ENCODE measurements at places on chromosomes 5 and 9.

DNA sequence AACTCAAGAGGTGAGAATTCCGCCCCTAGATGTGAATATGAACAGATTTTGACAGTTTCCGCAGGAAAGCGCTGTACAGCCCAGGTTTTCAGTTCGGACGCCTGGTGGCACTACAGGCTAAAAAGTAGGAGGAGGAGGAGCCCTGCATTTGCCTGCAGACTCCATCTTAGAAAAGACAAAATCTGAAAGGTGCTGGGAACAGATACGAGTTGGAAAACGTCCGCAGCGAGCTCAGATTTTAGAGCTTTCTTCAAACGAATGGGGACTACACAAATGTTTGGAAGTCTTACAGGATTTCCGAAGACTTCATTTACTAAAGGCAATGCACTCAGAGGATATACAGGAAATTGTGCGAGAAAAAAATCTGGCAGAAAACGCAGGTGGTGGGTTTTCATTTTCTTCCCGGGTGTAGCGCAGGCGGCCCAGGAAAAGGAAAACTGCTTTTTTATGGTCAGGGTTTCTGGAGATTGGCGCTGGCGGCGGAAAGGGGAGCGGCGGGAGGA, 9.9 kb upstream of the PCDHB2 start:
- DNase-seq: peak; percentile 2

DNA sequence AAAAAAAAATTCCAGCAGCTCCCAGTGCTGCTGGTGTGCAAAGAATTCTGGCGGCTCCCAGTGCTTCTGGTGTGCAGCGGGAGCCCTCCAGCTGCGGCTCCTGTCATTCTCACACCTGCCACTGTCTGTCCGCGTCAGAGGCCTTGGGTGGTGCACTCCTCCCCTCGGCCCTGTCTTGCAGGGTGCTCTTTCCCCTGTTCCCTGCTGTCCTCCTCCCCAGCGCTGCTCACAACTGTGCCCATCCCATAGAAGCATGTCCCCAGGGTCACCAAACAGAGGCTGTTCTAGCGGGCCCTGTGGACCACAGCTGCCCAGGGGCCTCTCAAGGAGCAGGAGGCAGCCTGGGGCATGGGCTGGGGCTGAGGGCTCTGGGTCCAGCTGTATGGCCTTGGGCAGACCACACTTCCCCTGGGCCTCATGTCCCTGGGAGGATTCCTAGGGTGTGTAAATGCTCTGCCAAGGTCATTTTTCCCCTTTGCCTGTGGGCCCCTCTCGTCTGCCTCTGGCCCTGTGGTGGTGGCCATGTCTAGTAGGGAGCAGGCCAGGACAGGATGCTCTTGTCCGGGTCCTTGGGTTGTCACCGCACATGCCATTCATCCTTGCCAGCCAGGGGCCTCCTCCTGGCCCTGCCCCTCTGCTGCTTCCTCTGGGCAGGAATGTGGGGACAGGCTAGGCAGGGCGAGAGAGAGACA, 68.2 kb downstream of the PHF2 start:
- no peak for DNase-seq

- DNase-seq: no peak
Observed at GRCh38 chr5:126527892-126528291, 67.1 kb downstream of the ALDH7A1 start.

DNA sequence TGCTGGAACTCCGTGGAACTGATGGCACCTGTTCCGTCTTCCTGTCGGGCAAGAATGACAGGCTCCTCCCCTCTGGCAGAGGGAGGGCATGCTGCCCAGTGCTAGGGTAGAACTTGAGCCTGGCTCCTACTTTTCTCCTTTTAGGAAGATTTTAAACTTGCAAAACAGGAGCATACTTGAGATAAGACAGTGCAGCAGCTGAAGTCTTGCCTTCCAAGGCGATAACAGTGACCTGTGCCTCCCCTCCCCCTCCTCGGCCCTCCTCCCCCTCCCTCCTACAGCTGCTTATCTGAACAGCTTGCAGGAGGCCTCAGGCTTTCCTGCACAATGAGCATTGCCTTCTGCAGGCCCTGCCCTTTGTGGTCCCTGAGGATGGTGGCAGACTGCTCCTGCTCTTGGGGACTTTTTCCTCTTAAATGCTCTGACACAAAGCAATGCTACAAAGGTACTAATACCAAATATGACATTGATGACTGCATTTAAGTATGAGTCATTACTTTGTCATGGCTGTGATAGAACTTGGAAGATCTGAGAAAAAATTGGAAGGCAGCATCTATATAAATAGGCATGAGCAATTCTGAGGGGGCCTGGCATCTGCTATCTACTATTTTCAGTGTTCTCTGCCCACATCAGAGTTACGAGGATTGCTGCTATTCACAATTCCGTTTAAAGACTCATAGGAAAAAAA, 2.0 kb downstream of the GADD45G start:
- peak; percentile 20 for DNase-seq

GRCh38 chr5:50726475-50727148, 60.2 kb downstream of the PARP8 start:
- no peak for DNase-seq

DNA sequence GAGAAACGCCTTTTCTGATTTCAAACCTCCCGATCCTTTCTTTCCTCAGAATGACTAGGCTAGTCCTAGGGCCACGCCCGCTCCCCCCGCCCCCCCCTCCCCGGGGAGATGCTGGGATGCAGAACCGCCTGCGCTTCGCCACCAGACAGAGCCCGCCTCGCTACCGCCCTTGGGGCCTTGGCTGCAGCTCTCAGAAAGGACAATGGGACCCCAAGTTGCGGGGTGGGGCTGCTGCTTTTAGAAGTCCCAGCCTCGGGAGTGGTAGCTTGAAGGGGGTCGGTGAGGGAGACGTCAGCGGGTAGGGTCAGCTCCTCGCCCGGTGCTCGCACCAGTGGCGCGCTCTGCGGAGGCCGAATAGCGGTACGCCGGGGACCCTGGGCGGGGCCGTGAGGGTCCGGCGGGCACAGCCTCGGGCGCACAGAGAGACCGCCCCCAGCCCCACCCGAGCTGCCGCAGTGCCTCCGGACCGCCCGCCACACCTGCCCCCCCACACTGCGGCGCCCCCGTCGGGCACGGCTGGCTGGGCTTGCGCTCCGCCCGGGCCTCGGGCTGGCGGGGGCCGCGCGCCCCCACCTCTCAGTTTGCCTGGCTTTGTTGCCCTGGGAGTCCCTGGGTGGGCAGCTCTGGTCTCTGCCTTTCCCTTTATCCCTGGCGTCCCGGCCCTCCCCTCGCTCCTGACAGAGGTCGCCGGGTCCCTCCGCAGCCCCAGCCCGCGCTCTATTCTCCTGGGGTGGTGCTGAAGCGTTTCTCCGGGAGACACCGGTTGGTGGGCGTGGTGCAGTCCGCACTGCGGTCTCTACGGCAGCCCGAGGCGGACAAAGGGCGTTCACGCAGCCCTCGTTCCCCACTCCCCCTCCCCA, 1.2 kb downstream of the MAP1B start:
- DNase-seq: no peak

DNA sequence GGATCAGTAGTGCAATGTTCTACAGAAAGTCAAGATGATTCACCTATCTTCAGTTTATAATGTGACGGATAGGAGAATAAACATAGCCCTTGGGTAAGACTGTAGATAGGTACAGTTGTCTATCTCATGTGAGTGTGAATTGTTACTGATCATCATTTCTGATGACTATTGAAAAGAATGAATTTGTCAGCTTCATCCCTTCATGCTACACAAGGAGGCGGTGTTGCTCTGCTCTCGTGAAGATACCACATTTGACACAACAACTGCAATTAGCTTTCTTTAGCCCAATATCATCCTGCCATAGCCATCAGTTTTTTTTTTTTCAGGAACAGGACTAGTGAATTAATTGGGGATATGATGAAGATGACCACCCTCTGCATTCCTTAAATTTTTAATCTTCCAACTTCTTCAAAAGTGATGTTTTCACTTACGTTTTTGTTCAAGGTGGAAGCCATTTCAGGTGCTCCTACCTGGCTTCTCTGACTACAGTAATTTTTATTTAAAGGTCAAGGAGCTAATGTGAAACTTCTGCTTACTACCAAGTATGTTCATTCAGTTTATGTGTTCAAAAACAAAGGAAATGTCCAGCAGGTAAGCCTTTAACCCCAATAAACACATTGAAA, 152.9 kb upstream of the MOCS2 start:
- DNase-seq: no peak

DNA sequence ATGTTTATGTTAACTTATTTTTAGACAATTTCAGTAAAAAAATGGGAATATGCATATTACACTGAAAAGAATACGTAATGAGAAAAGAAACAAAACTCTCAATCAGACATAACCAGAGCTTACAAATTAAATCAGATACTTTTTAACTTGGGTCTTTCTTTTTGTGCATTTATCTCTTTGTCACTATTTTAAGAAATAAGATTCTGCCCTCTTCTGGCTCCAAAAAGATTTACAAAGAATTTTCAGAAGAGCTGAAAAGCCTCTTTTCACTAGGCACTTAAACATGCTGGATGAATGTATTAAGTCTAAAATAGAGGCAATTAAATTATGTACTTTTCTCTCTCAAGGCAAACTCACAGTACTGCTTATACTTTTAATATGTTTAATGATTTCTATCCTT, 55.5 kb downstream of the CEP120 start:
- no peak for DNase-seq

GRCh38 chr9:134004881-134005280, 12.8 kb upstream of the VAV2 start:
- no peak for DNase-seq

DNA sequence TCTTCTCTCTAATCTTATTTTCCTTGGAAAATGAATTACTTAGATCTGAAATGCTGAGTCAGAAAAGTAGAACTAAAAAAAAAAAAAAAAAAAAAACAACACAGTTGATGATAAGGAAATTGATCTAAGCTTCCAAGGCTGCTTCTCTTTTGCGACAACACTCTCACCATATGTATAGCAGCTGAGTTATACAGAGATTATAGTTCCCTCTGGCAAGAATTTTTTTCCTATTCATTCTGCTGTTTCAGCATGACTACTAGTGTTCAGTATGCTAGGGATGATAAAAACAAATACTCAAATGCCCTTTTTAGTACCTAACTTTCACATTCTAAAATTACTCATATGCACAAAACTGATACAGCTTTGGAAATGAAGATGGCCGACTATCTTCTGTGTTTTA, 267.3 kb downstream of the MLLT3 start:
- DNase-seq: no peak

DNA sequence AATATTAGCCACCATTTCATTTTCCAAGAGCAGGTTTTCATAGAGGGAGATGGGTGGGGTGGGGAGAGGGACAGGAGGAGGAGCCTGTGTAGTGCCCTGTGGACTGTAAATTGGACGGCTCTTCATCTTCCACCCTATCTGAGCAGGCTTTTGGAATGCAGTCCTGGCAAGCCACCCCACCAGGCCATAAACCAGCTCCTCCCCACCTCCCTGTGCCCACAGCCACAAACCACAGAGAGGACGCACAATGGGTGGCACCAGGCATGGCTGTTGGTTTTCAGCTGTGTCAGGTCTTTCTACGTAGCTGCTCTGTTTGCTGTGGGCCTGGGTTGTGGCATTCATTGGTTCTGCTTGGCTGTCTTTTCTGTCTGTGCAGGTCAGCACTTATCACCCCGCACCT, 58.0 kb downstream of the PLAC8L1 start:
- DNase-seq: no peak

- DNase-seq: no peak
Observed at GRCh38 chr9:115923903-115924668, 229.5 kb upstream of the PAPPA start.

- DNase-seq: no peak
Observed at GRCh38 chr5:133456933-133457402, 155.4 kb downstream of the FSTL4 start.

- no peak for DNase-seq
Observed at GRCh38 chr5:8462565-8462964, 593.6 kb downstream of the MTRR start.

DNA sequence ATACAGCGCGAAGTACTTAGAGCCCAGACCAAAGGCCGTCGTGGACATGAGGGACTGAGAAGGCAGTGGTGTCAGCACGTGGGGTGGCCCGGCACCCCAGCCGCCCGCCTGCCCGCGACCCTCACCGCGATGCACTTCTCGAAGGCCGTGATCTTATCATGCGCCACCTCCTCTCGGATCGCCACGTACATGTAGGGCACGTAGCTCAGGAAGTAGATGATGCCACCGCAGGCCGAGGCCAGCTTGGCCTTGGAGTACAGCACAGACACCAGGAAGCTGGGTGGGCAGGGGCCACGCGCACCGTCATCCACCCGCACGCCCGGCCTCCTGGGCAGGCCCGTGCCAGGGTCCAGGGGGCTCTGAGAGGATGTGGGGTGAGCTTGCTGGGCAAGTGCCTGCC, 11.0 kb downstream of the ABCA2 start:
- no peak for DNase-seq

DNA sequence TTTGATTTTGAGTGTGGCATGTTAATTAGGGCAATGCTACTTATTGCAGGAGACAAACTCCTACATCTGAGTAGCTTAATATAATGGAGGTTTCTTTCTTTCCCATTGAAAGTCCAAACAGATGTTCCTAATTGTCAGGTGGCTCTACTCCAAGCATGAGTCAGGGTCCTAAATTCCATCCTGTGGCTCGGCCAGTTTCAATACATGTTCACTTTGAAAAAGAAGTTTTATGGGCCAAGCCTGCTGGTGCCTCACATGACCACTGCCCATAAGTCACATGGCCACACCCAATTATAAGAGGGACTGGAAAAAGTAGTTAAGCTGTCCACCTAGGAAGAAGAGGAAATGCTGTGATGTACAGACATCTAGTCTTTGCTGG, 170.4 kb downstream of the ARRDC3 start:
- DNase-seq: no peak

GRCh38 chr9:16003785-16004184, 450.9 kb downstream of the CCDC171 start:
- no peak for DNase-seq

- no peak for DNase-seq
Observed at GRCh38 chr9:70835323-70835722, 286.1 kb downstream of the TRPM3 start.

DNA sequence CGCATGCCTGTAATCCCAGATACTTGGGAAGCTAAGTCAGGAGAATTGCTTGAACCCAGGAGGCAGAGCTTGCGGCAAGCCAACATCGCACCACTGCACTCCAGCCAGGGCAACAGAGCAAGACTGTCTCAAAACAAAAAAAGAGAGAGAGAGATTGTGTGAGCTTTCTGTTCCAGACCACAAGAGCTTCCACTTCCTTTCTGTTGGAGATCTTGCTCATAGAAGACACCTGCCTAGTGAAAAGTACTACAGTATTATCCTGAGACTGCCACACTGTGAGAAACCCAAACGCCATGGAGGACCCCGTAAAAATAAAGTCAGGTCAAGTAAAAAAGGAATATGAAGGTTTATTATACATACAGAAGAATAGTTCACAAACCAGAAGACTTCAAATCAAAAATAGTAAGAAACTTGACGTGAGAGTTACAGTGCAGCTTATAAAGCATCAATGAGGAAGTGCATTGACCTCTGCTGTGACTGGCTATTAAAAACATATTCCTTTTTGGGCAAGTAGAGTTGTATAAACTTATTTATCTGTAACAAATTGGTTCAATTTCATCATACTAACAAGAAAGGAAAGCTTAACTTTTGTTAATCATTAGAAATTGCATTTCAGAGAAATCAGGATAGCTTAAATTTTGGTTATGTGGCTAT, 4.3 kb upstream of the EMB start:
- no peak for DNase-seq

- no peak for DNase-seq
Observed at GRCh38 chr5:11143456-11144267, 382.6 kb upstream of the DAP start.

GRCh38 chr5:43106290-43106638, 14.4 kb upstream of the ZNF131 start:
- no peak for DNase-seq

- no peak for DNase-seq
Observed at GRCh38 chr5:150781706-150782614, 3.4 kb downstream of the SMIM3 start.
